Right forelimb (tissue), 1 donor: ENCODE measurements at places on chromosomes 5 and 9.
A peak's percentile ranks its signal among the peaks of the same experiment; 100 is the strongest.

- DNase-seq: no peak
Measured at GRCh38 chr5:132103332-132103951, 29.9 kb downstream of the CSF2 start.

DNA sequence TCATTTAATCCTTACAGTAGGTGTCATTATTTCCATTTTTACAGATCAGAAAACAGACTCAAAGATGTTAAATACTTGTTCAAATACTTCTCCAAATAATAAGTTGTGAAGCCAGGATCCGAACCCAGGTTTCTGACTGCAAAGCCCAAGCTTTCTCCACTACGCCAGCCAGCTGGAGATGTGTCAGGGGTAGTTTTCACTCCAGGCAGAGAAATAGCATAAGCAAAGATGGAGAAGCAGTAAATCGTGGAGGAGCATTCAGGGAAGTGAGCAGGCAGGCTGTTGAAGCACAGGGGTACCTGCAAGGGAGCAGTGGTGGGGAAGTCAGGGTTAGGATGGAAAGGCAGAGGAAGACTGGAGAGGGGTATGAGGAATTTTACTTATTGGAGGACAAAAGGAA lies 2.9 kb downstream of the TLN1 start:
- no peak for DNase-seq

DNA sequence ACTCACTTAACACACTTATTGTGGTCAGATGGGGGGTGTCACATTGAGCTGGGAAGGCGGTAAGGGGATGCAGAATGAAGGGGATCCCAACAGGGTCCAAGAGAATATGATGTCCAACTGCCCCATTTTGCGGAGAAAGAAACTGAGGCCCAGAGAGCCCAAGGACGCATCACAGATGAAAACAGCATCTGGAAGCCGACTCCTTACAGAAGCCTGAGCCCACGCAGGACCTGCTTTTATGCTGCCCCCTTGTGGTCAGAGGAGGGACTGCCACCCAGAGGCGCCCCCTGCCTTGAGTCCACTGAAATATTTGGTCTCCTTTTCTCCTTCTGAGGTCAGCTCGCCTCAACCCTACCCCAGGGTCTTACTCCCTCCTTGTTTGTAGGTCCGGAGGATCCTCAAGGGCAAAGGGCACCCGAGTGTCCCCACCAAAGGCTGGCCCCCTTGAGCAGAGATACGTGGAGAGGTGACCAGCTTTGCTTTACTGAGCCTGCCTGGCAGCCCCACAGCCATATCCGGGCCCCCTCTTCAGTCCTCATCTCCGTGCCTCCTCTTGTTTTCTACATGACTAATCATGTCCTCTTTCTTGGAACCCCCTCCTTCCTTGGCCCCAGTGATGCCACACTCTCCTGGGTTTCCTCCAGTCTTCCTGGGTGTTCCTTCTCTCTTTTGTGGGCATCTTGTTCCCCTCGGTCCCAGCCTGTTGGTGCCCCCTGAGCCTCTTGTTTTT lies 30.0 kb upstream of the TTLL11 start:
- DNase-seq: peak; percentile 87

- no peak for DNase-seq
Measured at GRCh38 chr5:174807471-174807870, 83.1 kb downstream of the MSX2 start.

DNA sequence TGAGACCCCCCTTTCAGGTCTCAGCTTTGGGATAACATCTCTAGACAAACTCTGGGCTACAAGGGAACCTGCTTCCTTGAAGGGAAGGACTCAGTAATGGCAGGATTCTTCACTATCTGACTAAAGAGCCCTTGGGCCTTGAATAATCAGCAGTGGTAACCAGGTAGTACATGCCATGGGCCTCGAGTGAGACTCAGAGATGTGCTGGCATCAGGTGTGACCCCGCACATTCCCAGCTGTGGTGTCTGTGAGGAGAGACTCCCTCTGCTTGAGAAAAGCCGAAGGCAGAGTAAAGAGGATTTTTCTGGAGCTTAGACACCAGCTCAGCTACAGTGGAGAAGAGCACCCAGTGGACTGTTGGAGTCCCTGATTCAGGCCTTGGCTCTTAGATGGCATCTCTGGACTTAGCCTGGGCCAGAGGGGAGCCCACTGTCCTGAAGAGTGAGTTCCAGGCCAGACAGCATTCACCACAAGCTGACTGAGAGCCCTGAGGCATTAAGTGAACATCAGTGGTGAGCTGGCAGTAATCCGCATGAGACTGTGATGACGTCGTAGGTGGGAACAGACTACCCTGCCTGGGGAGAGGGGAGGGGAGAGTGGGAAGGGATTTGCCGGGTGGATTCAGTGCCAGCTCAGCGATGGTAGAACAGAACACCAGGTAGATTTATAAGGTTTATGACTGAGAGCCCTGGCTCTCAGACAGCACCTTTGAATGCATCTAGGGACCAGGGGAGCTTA lies 5.3 kb upstream of the ZNF782 start:
- DNase-seq: no peak

- no peak for DNase-seq
Measured at GRCh38 chr5:174166231-174167079, 120.9 kb downstream of the NSG2 start.

DNA sequence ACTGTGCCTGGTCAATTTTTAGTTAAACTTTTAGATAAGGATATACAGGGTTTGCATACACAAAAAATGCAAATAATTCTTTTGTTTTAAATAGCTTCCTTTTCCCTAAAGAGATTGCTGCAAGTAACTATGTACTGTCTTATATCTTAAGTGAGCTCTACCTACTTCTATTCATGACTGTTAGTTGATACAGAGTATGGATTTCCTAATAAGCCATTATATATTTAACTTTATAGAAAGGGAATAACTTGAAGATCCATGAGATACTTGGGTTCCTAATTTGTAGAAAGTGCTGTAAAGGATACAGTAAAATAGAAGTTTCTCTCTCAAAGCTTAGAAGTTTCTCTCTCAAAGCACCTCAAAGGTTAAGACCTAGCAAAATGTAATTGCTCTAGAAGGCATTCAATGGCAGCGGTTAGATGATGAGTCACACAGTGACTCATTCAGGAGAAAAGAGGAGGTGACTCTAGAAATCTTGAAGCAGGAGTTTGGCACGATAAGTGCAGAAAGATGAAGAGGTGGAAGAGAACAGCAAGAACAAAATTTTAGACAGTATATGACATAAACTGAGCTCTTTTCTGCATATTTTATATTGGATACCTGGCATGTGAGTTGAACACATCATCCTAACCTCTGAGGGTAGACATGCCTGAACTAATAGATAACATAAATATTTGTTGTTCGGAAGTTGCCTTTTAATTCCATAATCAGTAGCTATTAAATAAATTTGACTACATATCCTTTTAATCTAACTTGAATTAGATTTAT lies 5.5 kb upstream of the DNAJC21 start:
- DNase-seq: no peak
